ENCODE measurements at places on chromosomes 2 and 18.

DNA sequence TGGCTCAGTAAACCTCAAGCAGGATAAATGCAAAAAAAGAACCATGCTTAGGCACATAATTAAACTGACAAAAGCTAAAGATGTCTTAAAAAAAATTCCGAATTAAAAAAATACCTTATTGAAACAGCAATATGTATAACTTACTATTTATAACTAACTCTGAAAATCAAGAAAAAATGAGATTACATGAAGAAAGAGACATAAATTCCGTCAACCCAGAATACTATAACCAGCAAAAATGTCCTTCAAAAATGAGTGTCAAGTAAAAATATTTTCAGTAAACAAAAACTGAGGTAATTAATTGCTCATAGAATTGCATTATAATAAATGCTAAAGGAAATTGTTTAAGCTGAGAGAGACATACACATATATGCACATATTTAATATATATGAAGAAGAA, 474.5 kb upstream of the SYT4 start:
- no peak for DNase-seq

DNA sequence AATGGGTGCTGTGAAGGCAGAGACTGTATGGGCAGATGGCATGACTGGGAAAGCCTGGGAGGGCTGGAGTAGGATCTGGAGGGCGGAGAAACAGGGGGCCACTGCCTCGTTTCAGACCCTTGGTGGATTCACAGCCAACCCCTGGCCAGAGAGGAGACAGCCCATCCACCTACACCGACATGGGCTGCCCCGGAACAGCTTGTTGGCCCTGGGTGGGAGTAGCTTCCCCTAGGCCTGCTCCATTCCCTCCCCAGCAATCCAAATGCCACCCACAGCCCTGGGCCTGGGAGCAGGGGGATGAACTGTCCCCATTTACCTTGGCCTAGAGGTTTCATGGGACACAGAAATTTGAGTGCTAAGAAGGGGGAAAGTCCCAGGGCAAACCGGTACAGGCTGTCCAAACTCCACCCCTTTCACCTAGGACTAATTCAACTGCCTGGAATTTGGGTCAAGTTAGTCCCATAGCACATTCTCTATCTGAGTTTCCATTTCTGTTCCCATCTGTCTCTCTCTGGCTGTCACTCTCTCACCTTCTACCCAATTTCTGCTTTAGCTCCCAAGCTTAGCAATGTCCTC, 37.0 kb downstream of the LBH start:
- DNase-seq: no peak

GRCh38 chr2:46051085-46051484, 246.1 kb upstream of the EPAS1 start:
- no peak for DNase-seq

DNA sequence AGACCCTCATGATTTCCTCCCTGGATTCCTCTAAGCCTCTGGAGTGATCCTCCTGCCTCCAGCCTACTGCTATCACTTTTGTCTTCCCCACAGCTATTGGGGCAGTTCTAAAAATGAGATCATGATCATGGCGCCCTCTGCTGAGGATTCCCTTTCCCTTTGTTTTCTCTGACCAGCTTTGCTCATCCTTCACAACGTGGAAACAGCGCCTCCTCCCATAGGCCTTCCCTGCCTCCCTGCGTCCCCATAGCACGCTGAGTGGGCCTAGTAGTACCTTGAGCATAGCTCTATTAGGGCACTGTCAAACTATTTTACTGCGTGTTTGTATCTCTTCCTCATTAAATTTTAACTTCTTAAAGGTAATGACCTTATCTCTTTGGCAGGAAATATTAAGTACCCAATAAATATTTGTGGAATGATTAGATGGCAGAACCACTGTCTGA, 207.0 kb upstream of the FANCL start:
- DNase-seq: peak; percentile 21

DNA sequence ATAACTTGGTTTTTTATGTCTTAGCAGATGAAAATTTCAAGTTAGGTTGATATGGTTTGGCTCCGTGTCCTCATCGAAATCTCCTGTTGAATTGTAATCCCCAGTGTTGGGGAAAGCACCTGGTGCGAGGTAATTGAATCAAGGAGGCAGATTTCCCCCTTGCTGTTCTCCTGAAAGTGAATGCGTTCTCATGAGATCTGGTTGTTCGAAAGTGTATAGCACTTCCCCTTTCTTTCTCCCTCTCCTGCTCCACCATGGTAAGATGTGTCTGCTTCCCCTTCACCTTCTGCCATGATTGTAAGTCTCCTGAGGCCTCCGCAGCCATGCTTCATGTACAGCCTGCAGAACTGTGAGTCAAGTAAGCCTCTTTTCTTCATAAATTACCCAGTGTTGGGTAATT, 242.1 kb upstream of the TNP1 start:
- no peak for DNase-seq

DNA sequence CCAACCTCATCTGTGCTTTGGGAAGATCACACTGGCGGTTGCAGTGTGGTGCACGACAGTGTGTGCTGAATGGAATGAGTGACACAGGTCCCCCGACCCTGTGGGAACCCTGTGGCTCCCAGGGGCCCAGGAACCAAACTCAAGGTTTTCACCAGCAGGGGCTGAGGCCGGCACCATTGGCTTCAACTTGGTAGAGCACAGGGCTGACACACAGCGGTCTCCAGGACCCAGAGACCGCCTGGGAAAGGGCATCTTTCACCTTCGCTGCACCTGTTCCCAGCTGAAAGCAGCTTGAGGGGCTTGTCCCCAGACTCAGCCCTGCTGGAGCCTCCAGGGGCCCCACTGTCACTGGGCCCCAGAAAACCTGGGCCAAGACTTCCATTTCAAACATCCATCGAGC, 59.0 kb upstream of the ODC1 start:
- DNase-seq: no peak

DNA sequence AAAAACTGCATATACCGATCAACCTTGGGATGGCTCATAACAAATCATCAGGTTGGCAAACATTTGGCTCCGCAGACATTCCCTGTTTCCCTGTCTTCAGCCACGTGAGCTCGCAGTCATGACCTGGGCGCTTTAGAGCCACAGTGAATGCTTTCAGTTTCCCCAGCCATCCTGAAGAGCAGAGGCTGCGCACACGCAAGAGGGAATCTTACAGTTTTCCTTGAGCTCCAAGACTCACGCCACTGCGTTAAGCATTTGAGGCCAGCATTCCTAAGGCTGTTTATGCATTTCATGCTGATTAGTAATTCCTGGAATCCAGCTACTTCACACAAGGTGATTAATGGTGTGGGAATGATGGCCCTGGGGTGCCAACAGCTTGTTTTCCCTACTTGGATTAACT, 95.1 kb downstream of the MTCL1 start:
- no peak for DNase-seq

DNA sequence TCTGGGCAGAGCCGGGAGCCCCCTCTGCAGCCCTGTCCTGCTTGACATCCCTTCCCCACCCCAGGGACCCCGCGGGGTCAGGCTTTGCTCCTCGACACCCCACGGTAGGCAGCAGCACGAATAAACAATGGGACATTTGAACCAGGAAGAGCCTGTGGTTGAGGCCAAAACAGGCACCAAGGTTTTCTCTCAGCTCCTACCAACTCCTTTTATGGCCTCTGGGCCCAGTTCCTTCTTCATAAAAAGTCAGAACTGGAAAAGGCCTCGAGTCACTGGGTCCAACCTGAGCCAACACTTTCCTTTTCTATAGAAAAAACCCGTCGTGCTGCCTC, 20.6 kb downstream of the TEX44 start:
- DNase-seq: no peak

DNA sequence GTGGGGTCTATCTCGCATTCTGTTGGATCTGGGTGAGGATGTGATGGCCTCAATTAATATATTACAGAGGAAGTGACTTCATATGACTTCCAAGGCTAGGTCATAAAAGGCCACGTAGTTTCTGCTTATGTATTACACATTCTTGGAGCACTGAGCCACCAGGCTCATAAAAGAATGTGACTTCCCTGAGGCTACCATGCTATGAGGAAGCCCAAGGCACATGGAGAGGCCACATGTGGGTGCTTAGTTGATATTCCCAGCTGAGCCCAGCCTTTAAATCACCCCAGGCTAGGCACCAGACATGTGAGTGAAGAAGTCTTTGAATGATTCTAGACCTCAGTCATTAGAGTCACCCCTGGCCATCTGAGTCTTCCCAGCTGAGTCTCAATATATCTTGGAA, 13.3 kb upstream of the REEP1 start:
- no peak for DNase-seq

GRCh38 chr18:26460449-26461091, 87.8 kb downstream of the KCTD1 start:
- peak; percentile 71 for DNase-seq

GRCh38 chr2:108916796-108917421, 72.1 kb downstream of the EDAR start:
- DNase-seq: no peak

DNA sequence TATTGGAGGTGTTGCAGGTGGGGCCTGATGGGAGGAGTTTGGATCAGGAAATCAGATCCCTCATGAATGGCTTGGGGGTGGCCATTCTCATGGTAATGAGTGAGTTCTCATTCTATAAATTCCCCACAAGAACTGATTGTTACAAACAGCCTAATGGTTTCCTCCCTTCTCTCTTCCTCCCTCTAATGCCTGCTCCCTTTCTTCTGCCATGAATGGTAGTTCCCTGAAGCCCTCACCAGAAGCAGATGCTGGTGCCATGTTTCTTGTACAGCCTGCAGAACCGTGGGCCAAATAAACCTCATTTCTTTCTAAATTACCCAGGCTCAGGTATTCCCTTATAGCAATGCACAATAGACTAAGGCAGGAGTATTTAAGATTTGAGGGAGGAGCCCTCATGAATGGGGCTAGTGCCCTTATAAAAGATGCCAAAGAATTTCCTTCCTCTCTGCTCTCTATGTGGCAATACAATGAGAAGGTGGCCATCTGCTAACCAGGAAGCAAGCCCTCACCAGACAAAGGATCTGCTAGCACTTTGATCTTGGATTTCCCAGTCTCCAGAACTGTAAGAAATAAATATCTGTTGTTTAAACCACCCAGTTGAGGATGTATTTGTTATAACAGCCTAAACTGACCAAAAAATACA, 251.8 kb downstream of the ZEB2 start:
- DNase-seq: no peak

DNA sequence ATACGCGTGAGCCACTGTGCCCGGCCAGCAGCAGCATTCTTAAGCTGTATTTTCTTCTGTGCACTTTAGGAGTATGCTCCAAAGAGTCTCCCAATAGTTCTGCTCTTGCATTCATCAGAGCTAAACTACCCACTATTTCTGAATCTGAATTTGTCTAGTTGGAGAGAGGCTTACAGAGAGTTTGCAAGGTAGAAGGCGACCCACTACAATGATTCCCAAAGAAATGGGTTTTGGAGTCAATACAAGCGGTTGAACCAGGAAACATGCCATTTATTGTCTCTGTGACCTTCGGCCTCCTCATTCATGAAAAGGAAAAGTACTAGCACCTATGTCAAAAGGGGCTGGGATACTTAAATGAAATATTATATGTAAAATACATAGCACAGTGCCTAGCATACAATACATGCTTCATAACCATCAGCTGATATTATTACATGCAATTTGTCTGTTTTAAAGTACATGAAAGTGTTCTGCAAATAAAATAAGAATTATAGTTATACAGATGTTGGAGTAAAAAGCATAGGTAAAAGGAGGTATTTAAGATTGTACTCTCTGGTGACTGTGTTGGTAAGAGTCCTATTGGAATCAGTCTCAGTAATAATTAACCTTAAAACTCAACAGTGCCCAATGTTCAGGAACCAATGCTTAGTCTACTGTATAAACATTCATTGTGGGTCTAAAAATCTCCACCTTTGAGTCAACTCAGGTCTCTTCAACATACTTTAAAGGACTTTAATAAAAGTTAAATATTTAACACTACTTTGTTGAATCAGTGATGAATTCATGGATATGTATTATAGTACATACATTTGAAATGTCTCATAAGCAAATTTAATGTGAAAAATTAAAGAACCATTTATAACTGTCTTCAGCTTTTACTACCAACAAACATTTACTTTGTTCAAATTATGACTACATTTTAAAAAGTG, 89.8 kb upstream of the GRB14 start:
- DNase-seq: no peak

DNA sequence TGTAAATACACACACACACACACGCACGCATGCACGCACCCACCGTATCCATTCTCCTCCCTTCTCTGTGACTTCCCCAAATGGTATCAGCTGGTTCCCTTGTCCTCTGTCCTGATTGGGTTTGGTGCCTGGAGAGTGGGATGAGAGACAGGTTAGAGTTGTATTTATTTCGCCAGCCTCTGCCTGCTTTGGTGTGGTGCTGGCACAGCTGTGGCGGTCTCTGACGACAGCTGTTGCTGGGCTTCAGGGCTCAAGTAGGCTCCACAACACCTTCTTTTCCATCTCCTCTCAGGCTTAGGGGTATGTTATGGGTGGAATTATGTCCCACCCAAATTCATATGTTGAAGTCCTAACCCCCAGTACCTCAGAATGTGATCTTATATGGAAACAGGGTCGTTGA, 94.9 kb upstream of the ITGA6 start:
- no peak for DNase-seq

GRCh38 chr18:7931763-7932162, 364.6 kb downstream of the PTPRM start:
- no peak for DNase-seq

GRCh38 chr2:177989029-177989885, 83.3 kb downstream of the PDE11A start:
- no peak for DNase-seq

GRCh38 chr2:239779584-239779983, 245.6 kb downstream of the NDUFA10 start:
- no peak for DNase-seq

- no peak for DNase-seq
Measured at GRCh38 chr18:59026364-59026763, 113.3 kb upstream of the SEC11C start.

DNA sequence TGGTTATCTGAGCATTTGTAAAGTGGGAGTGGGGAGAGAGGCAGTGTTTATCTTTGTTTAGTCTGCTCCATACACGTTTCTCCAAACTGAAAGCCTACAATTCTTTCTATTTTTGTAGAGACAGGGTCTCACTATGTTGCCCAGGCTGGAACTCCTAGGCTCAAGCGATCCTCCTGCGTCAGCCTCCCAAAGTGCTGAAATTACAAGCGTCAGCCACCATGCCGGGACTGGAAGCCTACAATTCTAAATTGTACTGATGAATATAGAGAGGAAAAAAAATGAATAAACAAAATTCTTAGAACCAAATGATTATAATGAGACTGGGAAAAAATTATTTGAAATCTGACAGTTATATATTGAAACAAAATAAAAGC, 1.4 kb upstream of the ZFAND2B start:
- DNase-seq: no peak

- DNase-seq: peak; percentile 75
Measured at GRCh38 chr2:176157499-176158185, 535 bp downstream of the HOXD3 start.

GRCh38 chr2:200300065-200300464, 6.4 kb upstream of the SPATS2L start:
- no peak for DNase-seq

DNA sequence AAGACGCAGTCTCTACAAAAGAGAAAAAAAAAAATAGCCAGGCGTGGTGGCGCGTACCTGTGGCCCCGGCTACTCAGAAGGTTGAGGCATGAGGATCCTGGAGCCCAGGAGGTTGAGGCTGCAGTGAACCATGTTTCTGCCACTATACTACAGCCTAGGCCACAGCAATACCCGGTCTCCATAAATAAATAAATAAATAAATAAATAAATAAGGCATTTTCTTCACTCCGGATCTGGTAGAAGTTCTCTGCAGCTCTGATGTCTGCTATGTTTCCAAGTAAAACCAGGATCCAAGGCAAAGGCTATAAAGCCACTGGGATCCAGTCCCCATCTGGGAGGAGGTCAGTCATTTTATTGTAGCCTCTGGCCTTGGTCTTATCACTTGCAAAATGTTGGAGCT, 15.5 kb downstream of the NFE2L2 start:
- no peak for DNase-seq

GRCh38 chr2:119760956-119761275, 1.2 kb downstream of the PTPN4 start:
- no peak for DNase-seq

Measured in NCI-H1105 (cell line).